ENCODE measurements at places on chromosomes 1 and 21.

- no peak for DNase-seq
Measured at GRCh38 chr1:163250382-163250974, 47.8 kb upstream of the RGS5 start.

DNA sequence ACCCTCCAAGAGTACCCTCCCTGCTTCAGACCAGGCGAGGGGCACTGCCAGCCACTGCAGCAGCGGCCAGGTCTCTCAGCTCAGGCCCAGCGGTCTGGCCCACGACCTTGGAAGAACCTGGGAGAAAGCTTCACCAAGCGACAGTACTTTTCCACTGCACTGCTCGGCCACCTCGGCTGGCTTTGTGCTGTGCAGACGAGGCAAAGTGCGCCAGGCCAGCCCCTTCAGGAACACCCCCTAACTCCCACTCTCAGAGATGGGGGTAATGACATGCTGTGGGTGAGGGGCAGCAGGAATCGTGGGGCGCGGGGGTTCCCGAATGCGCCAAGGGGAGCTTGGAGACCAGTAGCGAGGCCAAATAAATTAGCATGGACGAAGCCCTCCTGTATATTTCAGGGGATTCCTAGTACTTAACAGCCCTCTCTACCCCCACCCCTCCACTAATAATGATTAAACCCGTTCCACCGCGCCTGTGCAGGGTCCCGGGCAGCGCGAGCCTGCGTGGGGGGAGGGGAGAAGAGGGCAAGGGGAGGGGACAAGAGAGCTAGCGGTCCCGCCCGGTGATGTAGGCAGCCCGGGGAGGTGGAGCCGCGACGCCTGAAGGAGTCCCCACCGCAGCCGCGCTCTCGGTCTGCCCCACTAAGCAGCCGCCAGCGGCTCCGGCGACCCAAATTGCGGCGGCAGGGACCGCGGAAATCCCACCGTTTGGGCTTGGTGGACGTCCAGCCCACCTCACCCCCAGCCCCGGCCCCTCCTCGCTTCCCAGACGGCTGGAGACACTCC is at the start of gene FAM43B:
Gene FAM43B, plus strand, starts transcription at position 629 of the 783 bp plus-strand sequence. CDS start 401 bp downstream, outside the sequence.
- DNase-seq, result no peak

GRCh38 chr1:230849451-230850224 is 18.7 kb downstream of the C1orf198 start:
- DNase-seq, result no peak

- no peak for DNase-seq
Measured at GRCh38 chr21:38878379-38879179, 72.8 kb downstream of the ETS2 start.

DNA sequence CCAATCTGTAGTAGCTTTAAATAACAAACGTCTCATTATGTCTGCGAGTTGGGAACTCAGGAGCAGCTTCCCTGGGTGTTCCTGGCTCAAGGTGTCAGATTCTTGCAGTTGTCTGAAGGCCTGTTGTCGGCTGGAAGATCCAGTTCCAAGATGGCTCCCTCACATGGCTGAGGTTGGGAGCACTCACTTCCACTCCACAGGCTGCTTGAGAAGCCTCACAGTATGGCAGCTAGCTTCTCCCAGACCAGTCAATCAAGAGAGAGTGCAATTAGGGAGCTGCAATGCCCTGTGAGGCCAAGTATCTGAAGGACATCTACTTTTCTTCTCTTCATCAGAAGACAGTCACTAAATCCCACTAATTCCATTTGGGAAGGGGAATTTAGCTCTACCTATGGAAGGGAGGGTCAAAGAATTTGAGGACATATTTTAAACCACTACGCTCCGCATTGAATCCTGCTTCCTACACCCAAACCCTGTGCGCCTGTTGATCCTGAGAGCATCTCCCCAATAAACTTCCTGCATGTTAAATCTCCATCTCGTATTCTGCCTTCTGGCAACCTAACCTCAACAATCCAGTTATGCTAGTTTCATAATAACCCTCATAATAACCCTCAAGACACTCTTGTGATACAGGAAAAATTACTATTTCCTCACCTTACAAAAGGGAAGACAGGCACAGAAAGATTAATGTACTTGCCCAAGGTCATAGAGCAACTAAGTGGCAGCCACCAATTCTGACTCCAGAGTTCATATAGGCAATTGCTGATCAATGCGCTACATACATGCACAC is 3.6 kb upstream of the VPS26C start:
- DNase-seq, result no peak

DNA sequence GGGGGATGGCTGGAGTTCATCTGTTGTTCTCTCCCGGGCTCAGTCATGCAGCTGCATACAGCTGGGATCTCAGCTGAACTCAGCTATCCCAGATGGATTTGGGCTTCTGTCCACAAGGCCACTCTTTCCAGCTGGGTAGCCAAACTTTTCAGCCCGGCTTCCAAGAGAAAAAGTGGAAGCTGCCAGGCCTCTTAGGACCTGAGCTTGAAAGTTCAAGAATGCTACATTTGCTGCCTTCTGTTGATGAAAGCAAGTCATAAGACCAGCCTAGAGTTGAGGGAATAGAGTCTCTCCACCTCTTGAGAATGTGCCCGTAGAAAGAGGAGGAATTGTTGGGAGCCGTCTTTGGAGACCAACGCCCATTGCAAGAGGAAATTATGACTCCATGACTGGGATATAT is 95.3 kb downstream of the C1orf21 start:
- no peak for DNase-seq

- DNase-seq, result no peak
Measured at GRCh38 chr1:204802401-204803175, 68.1 kb upstream of the NFASC start.

DNA sequence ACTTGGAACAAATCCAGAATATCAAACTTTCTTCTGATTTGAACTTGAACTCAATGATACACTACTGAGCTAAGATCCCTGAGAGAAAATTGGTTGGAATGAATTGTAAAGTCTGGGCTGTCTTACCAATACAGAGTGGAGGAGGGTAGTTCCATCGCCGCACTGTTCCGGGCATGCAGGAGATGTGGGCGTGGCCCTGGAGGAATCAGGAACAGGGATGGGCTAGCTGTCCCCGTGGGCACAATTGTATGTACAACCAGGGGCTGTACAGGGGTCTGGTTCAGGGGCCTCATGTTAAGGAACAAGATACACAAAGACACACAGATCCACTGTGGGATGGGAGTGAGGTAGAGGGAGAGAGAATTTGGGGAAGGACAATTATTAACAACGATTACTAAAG is 144.3 kb downstream of the ZSCAN20 start:
- no peak for DNase-seq

DNA sequence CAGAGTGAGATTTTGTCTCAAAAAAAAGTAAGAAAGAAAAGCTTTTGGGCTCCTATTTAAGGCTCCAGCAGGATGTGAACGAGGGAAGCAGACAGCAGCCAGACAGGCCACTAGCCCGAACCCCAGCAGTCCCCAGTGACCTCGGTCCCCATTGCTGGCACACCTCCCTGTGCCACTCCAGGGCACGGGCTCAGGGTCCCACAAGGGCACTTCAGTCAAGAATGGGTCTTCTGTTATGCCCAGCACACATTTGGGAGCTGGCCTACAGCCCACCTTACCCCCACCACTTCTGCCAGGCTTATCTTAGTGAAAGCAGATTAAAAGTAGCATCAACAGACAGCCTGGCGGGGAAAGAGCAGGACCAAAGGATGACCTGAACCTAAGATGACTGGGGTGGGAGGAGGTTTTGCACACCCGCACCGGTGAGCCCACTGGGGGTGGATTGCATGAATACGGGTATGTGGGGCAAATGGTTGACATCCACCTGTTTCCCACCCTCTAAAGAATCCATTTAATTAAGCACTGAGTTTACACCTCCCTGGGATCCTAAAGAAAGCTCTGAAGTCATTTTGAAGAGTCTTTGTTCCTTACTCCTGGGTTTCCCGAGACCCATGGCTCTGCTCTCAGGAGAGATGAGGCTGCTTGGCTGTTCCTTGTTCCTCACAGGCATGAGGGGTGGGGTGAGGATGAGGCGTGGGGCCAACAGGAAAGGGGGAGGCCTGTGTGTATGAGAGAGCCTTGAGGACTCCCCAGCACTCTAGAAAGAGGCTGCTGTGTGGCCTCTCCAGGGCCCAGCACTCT is 4.7 kb downstream of the CHI3L1 start:
- no peak for DNase-seq

Data from stimulated activated CD4-positive, alpha-beta T cell treated with anti-CD3 and anti-CD28 coated beads, Interleukin-1b, Interleukin-23, amount 100 ng/mL, for 1 hour (primary cell).